ENCODE measurements at places on chromosomes 5 and 9.

- DNase-seq: no peak
Observed at GRCh38 chr5:158285698-158286097, 426.8 kb upstream of the CLINT1 start.

- no peak for DNase-seq
Observed at GRCh38 chr5:67035098-67035740, 161.4 kb downstream of the CD180 start.

DNA sequence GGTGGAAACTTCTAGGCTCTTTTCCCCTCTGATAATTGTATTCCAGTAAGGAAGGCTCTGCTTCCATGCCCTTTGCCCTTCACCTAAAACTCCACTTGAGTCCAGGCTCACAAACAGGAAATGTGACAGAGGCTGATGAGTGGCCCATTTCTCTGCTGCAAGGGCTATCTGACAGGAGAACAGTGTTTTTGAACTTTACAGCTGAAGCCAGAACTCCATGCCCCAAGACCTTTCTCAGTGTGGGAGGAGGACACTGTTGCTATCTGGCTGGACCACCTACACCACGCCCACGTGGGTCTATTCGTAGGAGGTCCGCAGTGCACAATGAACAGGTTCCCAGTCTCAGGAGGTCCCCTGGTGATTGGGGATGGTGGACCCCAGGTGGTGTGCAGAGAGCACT lies 13.6 kb downstream of the GGTA1 start:
- DNase-seq: no peak

DNA sequence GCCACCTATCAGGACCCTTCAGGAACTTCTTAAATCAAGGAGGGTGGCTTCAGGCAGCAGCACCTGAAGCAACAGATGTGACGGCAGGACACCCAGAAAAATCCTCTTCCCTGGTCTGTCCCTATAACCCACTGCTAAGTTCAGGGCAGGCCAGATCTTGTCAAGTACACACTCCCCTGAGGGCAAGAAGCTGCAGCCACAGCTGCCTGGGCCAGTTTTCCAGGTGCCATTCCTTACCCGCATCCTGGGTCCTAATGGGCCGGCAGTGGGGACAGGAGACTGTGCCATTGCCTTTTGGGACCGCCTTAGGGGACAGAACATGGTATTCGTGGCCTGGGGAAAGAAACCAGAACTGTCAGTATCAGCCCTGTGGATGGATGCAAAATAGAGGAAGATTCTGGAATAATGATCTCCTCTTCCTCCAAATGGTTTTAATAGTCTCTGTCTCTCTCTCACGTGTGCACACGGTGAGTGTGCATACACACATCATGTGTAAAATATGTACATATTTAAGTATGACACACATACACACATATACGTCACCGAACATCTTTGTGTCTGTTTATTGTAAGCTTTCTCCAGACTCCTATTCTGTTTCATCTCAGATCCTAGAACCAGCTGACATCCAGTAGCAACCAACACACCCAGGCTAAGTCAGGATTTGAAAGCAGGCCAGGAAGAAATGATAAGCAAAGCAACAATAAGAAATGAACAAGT lies 14.0 kb downstream of the ORM2 start:
- DNase-seq: no peak

DNA sequence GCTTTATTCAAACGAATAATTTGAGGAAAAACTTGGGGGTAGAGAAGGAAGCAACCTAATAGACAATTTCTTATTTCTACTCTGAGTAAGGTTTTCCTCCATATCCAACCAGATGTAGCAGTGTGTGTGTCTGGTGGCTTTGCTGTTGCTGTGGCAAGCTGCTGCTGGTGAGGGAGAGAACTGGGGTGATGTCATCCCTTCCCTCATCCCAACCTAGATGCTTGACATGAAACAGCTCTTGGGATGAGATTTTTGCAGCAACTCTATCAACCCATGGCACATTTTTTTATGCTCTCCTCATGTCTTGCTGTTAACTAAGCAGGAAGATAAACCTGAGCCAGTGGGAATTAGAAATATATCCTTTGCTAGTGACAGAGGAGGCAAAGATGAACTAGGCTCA lies 135.8 kb downstream of the PCSK1 start:
- DNase-seq: no peak

Measured in effector CD4-positive, alpha-beta T cell (primary cell).